Renal pelvis (tissue), 12 donors: ENCODE measurements at places on chromosomes 12 and 14. TPM values are rescaled to one million over a fixed set of nuclear protein-coding genes. Genes with fewer than 3 reads are reported as not detected.

The GPR68 gene
- 4.1 TPM for polyA plus RNA-seq

The KLRG1 gene
- 2.2 TPM for polyA plus RNA-seq

The LMO3 gene
- polyA plus RNA-seq: 3.9 TPM

The RPAP3 gene
- 43.5 TPM for polyA plus RNA-seq

The CD69 gene
- polyA plus RNA-seq: 1.6 TPM

The CDCA3 gene
- polyA plus RNA-seq: 29.7 TPM

The FAM222A gene
- 8.3 TPM for polyA plus RNA-seq

The TAS2R7 gene
- not detected for polyA plus RNA-seq

The CCDC88C gene
- polyA plus RNA-seq: 44.4 TPM

The GDF11 gene
- polyA plus RNA-seq: 23.9 TPM

The MYF5 gene
- polyA plus RNA-seq: 0.10 TPM

The SP1 gene
- 90.7 TPM for polyA plus RNA-seq

The KITLG gene
- 31.2 TPM for polyA plus RNA-seq

The ASPG gene
- polyA plus RNA-seq: 14.9 TPM

The ABCD2 gene
- not detected for polyA plus RNA-seq

The TSPAN11 gene
- polyA plus RNA-seq: 5.9 TPM

The MUCL1 gene
- not detected for polyA plus RNA-seq

The SLCO1A2 gene
- 0.28 TPM for polyA plus RNA-seq

The ACSS3 gene
- 15.5 TPM for polyA plus RNA-seq

The RTN1 gene
- polyA plus RNA-seq: 4.3 TPM

The CLEC6A gene
- polyA plus RNA-seq: 0.07 TPM

The RAPGEF3 gene
- polyA plus RNA-seq: 68.6 TPM

The MMP19 gene
- 0.77 TPM for polyA plus RNA-seq

The OTX2 gene
- polyA plus RNA-seq: not detected

The IGFBP6 gene
- 10.4 TPM for polyA plus RNA-seq

The CFAP54 gene
- 2.1 TPM for polyA plus RNA-seq

The TSPAN19 gene
- polyA plus RNA-seq: 0.49 TPM

The LAG3 gene
- polyA plus RNA-seq: 1.1 TPM

The RIMBP2 gene
- 24.9 TPM for polyA plus RNA-seq

The DHRS2 gene
- polyA plus RNA-seq: 67.2 TPM

The GAS2L3 gene
- 17.8 TPM for polyA plus RNA-seq

The FOXA1 gene
- polyA plus RNA-seq: 5.1 TPM

The RACGAP1 gene
- polyA plus RNA-seq: 47.5 TPM

The FGD4 gene
- 16.1 TPM for polyA plus RNA-seq

The CACNA1C gene
- polyA plus RNA-seq: 7.1 TPM

The SLC35E3 gene
- polyA plus RNA-seq: 24.0 TPM

The ACSM4 gene
- polyA plus RNA-seq: not detected

The SLC5A8 gene
- polyA plus RNA-seq: 53.6 TPM

The EXOC3L4 gene
- polyA plus RNA-seq: 8.3 TPM

The C14orf180 gene
- not detected for polyA plus RNA-seq

The DCAF5 gene
- polyA plus RNA-seq: 65.5 TPM

The NID2 gene
- polyA plus RNA-seq: 91.7 TPM

The PROX2 gene
- polyA plus RNA-seq: 3.3 TPM

The BDKRB1 gene
- polyA plus RNA-seq: 0.73 TPM

The GALNT16 gene
- polyA plus RNA-seq: 5.1 TPM

The PLD4 gene
- polyA plus RNA-seq: 2.8 TPM

The NXPH4 gene
- polyA plus RNA-seq: 5.8 TPM

The GPR135 gene
- polyA plus RNA-seq: 3.2 TPM

The SOS2 gene
- 33.0 TPM for polyA plus RNA-seq

The CEBPE gene
- 0.30 TPM for polyA plus RNA-seq

The IPO4 gene
- polyA plus RNA-seq: 39.6 TPM

The SIX6 gene
- not detected for polyA plus RNA-seq

The RNF31 gene
- 70.4 TPM for polyA plus RNA-seq

The CCDC198 gene
- polyA plus RNA-seq: 595 TPM

The ZNF891 gene
- polyA plus RNA-seq: 8.6 TPM
